AG10803 (cell line): ENCODE measurements at places on chromosomes 6 and 20.

- DNase-seq: no peak
Measured at GRCh38 chr6:154703124-154703523, 30.1 kb upstream of the SCAF8 start.

DNA sequence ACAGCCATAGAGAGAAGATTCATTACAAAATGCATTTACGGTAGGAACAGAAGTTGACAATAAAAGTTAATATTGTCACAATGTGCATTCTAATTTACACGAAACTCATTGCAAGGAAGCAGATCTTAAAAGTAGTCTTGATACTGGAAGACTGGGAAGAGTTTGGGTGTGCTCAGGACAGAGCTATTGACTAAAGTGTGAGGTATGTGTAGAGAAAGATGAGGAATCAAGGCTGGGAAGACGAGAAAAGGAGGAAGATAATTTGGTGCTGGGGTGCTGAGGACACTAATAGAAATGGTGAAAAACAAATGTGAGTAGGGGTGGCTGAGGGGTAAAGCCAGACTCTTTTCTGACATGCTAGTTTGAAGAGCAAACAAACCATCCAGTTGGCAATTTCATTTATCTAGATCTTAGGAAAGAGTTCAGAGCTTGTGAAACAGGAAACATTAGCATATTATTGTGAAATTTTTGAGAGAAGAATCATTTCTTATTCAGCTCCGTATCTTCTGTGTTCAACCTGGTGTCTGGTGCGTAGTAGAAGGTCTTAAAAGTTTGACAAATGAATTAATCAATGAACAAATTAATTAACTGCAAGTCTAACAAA, 72.7 kb downstream of the ELOVL4 start:
- no peak for DNase-seq

GRCh38 chr6:21694168-21694567, 100.6 kb downstream of the SOX4 start:
- DNase-seq: no peak

DNA sequence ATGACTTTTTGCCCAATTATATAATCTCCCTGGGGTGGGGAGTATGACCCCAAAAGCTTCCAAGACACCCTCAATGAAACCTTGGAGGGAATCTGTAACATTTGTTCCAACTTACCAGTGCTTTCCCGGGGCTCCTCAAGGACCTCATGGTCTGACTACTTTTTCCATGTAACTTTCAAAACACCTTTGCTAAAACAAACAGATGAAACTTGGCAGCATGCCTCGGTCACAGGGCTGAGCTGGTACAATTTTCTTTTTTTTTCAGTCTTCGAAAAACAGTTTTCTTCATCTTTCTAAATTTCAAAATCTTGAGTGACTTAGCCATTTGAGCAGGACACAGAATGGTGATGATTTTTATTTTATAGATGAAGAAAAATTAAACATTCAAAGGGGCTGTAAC, 241.2 kb downstream of the BMP7 start:
- DNase-seq: no peak

- peak; percentile 26 for DNase-seq
Measured at GRCh38 chr20:39850821-39851330, 838.2 kb downstream of the MAFB start.

- DNase-seq: no peak
Measured at GRCh38 chr6:8415280-8415679, 20.1 kb downstream of the SLC35B3 start.

- peak; percentile 65 for DNase-seq
Measured at GRCh38 chr6:108953681-108954080, 105.5 kb downstream of the ARMC2 start.

- no peak for DNase-seq
Measured at GRCh38 chr20:6780433-6781190, 13.1 kb downstream of the BMP2 start.

GRCh38 chr6:113352029-113352801, 504.9 kb upstream of the MARCKS start:
- DNase-seq: peak; percentile 83

DNA sequence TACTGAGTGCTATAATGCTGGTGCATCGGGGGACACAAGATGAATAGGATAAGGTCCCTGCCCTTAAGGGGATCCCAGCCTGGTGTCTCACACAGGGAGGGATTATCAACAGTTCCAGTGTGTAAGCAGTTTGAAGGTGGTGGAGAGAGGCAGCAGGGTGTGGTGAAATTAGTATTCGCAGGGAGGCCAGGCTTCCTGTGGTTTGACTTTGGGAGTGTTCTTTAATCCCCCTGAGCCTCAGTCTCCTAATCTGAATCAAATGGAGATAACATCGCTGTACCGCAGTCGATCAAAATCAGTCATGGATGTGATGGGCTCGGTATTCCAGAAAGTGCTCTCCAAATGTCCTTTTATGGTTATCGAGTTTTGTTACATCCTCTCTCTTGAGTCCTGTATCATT, 288.1 kb upstream of the SUPT3H start:
- no peak for DNase-seq

- DNase-seq: peak; percentile 27
Measured at GRCh38 chr6:112701201-112701600, 354.1 kb downstream of the RFPL4B start.

- no peak for DNase-seq
Measured at GRCh38 chr6:124822204-124822613, 140.0 kb upstream of the RNF217 start.

DNA sequence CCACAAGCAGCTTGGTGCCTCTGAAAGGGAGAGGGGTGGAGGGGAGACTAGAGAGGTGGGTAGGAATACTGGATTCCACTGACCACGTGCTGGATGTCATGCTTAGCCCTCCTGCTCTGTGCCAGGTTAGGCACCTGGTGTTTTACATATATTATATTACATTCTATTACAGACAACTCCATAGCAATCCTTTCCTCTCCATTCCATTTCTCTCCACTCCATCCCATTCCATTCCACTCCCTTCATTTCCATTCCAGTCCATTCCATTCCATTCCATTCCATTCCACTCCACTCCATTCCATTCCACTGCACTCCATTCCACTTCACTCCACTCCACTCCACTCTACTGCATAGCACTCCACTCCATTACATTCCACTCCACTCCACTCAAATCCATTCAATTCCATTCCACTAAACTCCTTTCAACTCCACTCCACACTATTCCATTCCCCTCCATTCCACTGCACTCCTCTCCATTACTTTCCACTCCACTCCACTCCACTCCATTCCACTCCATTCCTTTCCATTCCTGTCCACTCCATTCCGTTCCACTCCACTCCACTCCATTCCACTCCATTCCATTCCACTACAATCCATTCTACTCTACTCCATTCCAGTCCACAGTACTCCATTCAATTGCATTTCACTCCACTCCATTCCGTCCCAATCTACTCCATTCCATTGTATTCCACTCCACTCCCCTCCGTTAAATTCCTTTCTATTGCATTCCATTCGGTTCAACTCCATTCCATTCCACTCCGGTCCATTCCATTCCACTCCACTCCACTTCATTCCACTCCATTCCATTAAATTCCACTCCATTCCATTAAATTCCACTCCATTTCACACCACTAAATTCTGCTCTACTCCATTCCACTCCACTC, 27.2 kb upstream of the DEFB125 start:
- DNase-seq: peak; percentile 17

DNA sequence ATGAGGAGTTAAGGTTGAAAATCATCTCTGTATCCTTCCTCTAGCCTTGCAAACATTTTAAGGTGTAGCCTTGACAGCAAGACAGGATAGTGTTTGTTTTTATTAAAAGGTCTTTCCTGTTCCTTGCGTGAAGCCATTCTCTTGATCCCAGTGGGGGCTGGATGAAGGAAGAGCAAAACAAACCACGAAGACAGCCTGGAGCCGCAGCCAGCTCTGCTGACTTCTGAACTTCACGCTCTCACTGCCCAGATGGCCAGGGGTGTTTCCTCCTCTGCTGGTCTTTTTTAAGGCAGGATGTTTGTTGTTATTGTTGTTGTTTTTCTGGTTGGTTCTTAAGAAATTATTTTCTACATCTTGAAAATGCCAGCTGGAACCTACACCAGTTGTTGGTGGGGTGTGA, 156.4 kb downstream of the MTHFD1L start:
- no peak for DNase-seq

DNA sequence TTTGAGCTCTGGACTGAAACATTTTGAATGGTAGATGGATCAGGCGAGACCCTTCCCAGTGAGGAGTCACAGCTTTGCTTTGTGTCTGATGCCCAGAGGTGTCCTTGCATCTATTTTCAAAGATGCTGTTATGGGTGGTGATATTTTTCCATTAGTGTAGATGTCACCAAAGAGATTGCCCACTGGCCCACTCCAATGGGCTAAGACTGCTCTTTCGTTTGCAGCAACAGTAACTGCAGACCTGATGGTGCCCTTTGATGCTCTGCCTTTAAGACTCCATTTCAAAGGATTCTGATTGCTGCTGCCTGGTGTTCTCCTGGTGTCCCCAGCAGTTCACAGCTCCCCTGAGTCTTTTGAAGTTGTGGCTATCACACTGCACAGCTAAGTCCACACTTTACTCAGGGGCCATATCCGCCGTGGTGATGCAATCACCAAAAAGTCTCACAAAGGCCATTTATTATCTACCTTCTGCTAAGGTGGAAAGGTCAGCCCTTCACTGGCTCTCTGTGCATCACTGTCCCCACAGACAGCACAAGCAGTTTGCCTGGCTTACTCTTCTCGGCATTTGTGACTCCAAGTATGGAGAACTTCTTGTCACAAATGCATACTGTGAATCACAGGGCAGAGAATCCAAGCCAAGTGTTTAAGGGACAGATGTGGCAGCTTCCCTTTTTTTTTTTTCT, 56.4 kb downstream of the NOX3 start:
- no peak for DNase-seq

- DNase-seq: no peak
Measured at GRCh38 chr6:17851720-17852161, 135.7 kb downstream of the KIF13A start.

GRCh38 chr20:346640-347316, at the start of gene NRSN2:
TSS of gene NRSN2 (plus strand) at chr20:347111. CDS start at chr20:349644, 2,533 bp downstream.
- DNase-seq: peak; percentile 66

DNA sequence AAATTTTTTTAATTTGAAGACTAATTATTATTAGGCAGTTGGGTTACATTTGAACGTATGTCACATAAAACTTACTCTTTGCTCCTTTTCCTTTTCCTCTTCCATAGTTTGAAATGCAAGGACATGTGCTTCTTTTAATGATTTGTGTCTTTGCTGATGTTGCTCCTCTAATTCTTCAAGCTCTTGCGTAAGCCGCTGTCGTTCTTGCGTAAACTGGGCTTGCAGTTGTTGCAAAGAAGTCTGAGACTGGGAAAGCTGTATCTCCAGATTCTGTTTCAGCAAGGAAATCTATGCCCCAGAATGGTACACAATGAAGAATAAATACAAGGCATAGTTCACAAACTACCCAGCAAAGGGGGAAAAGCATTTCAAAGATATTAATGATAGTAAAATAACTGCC, 45.1 kb upstream of the MCM9 start:
- peak; percentile 36 for DNase-seq

- DNase-seq: no peak
Measured at GRCh38 chr6:44258921-44259320, 1.6 kb upstream of the SLC35B2 start.

GRCh38 chr6:148556410-148556809, 190.4 kb upstream of the UST start:
- no peak for DNase-seq

DNA sequence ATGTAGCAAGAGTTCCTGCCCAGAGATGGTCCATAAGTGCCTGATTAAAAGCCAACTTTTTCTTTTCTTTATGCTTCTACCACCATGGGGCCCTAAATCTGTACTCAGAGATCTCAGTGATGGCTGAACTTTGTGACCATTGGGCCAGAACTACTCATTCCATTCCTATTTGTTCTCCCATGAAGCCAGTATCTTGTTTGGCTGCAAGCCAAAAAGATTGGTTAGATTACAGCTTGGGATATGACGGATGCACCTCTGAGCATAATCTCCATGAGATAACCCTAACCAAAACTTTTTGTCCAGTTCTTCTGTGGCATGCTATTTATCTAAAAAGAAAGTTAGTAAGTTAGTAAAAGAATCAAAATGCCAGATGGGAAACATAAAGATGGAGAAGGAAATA, 72.2 kb downstream of the PLCB4 start:
- DNase-seq: no peak

DNA sequence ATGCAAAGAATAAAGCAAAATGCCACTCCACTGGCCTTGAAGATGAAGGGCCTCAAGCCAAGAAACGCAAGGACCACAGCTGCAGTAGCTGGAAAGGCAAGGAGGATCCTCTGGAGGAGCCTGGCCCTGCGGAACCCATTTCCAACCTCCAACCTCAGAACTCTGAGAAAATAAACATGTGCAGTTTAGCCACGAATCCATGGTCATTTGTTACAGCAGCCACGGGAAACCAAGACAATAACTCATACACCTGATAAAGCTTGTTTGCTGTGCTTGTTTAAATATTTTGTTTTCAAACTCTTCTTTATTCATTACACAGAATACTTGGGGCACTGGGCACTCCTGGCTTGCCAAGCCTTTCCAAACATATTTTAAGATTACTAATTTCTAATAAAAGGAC, 10.4 kb downstream of the SERPINB6 start:
- DNase-seq: no peak

GRCh38 chr6:146950351-146950835, 253.8 kb upstream of the STXBP5 start:
- DNase-seq: peak; percentile 4

- DNase-seq: no peak
Measured at GRCh38 chr6:143183666-143184065, 123.0 kb downstream of the AIG1 start.

- peak; percentile 89 for DNase-seq
Measured at GRCh38 chr20:9270831-9271230, 201.9 kb downstream of the PLCB4 start.

GRCh38 chr6:37504024-37504423, 4.3 kb upstream of the CCDC167 start:
- no peak for DNase-seq

GRCh38 chr6:108559884-108560462, 744 bp upstream of the FOXO3 start:
- peak; percentile 81 for DNase-seq

GRCh38 chr6:75563032-75563431, 38.6 kb upstream of the SENP6 start:
- peak; percentile 45 for DNase-seq

DNA sequence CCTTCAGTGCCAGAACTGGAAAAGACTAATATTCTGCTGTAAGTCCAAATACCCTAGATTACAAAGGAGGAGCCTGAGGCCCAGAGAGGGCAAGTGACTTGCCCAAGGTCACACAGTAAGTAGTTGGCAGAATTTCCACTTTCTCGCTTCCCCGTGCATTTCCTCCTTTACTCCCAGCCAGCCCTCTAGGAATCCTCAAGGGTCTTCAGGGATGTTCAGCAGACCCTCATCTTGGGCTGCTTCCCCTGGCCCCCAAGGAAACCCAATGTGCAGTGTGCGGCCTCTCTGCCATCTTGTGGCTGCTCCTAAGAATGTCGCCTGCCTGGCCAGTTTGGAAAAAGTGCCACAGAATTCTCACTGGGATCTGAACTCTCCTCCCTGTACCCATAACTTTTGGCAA, 217.7 kb upstream of the LRFN2 start:
- DNase-seq: no peak

DNA sequence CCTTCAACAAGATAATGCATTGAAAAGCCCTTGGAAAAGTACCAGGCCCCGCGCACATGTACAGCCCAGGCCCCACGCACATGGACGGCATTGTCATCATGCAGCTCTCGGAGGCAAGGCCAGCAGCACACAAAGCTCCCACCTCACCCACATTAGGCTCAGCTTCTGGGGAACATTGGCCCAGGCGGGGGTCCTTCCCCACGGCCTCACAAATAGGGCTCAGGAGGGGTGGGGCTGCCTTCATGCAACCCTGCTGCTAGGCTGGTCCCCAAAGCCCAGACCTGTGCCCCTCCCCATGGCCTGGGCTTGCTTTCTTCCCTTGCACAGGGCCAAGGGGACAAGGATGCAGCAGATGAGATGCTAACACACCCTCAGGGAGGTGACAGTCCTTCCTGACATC, 26.7 kb downstream of the NPEPL1 start:
- no peak for DNase-seq
